ENCODE measurements at places on chromosomes 16 and 17. TPM values are rescaled to one million over a fixed set of nuclear protein-coding genes. Genes with fewer than 3 reads are reported as not detected.

GAST gene
- total RNA-seq, result not detected

MYCBPAP gene
- total RNA-seq, result 0.97 TPM

CLEC19A gene
- total RNA-seq, result not detected

CD300H gene
- total RNA-seq, result not detected

SENP3 gene
- total RNA-seq, result 66.4 TPM

DGKE gene
- 6.3 TPM for total RNA-seq

KRT40 gene
- not detected for total RNA-seq

DBF4B gene
- 2.7 TPM for total RNA-seq

ATMIN gene
- 47.4 TPM for total RNA-seq

ADCY7 gene
- 86.2 TPM for total RNA-seq

C17orf58 gene
- total RNA-seq, result 12.8 TPM

TMEM220 gene
- total RNA-seq, result 5.4 TPM

PROCA1 gene
- 0.65 TPM for total RNA-seq

RNF227 gene
- total RNA-seq, result 1.3 TPM

CNTROB gene
- 22.2 TPM for total RNA-seq

KRTAP3-2 gene
- total RNA-seq, result not detected

SLC9A5 gene
- 3.0 TPM for total RNA-seq

MPP3 gene
- 13.8 TPM for total RNA-seq

UBALD1 gene
- total RNA-seq, result 13.6 TPM

TBC1D3E gene
- total RNA-seq, result not detected

CRYM gene
- total RNA-seq, result 0.24 TPM

SPATA22 gene
- 0.49 TPM for total RNA-seq

TXNL4B gene
- 5.8 TPM for total RNA-seq

ITGB3 gene
- 40.4 TPM for total RNA-seq

SEPTIN12 gene
- total RNA-seq, result not detected

KCTD19 gene
- not detected for total RNA-seq

NPIPB2 gene
- total RNA-seq, result 3.6 TPM

INPP5K gene
- 55.8 TPM for total RNA-seq

SDR42E1 gene
- total RNA-seq, result 1.9 TPM

CA4 gene
- not detected for total RNA-seq

ST6GALNAC1 gene
- total RNA-seq, result not detected

C16orf78 gene
- total RNA-seq, result not detected

TRPV3 gene
- 0.73 TPM for total RNA-seq

KRTAP4-5 gene
- total RNA-seq, result not detected

IL17C gene
- not detected for total RNA-seq

KRT222 gene
- not detected for total RNA-seq

KRT33B gene
- not detected for total RNA-seq

C16orf96 gene
- 0.12 TPM for total RNA-seq

CCDC92B gene
- total RNA-seq, result not detected

DLX3 gene
- total RNA-seq, result not detected

OXLD1 gene
- 19.8 TPM for total RNA-seq
